ENCODE measurements at places on chromosomes 5 and 9.

DNA sequence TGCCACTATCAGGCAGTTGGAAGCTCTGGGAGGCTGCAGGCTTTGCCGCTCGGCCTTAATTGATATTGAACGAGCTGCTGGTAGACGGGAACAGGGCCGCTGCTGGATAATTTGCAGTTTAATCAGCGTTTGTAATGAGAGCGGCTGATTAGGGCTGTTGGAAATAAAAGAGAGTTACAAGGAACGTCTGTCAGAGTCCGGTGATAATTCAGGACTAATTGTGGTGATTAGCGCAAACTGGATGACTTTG, 68.2 kb upstream of the TBCA start:
- no peak for DNase-seq

DNA sequence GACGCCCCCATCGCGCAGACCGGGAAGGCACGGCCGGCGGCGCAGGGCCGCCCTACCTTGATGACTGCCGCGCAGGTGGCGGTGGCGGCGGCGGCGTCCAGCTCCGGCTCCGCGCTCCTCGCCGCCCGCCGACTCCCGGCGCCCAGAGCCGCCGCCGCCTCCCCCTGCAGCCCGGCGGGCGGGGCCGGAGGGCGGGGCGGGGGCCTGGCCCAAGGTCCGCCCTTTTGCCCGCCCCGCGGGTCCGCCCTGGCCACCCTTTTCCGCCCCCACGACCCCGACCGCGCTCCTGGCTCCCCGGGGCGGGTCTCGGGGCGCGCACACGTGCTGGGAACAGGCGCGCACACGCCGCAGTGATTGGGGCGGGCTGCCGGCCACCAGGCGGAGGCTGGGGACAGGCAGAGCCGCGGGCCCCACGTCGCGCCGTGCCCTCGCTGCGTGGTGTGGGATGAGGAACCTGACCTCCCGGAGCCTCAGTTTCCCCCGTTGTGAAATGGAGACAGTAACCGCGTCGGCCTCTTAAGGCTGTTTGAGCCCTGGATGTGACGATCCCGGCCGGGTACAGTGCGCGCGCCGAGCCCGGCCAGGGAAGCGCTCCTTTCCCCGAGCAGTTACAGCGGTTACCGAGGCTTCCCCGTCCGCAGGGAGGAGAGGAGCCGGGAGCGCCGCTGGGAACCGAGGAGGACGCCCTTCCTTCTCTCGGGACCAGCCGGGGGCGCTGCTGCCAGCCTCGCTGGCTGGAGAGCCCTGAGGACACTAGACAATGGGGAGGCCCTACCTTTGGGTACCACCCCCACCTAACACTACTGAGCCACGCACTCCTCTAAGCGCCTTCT, at the start of gene CORO2A:
Gene CORO2A, minus strand, starts transcription at position 135 of the 833 bp plus-strand sequence. CDS start 34,977 bp downstream, outside the sequence.
- DNase-seq = peak; percentile 95

DNA sequence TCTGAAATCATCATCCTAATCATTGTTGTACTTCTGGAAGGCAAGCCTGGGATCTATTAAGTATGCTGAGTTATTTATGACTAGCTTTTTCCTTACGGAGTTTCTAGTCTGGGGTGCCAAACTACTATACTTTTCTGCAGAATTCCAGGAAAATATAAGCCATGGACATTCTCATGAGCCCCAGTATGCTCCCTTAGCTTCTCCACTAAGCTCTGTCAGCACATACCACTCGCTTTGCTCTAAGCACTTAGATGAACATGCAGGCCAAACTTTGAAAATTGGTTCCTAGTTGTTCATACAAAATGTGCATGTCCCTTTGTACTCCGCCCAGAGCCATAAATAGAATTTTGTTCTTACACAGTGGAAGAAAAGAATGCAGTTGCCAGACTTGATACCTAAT, 284.6 kb downstream of the ARRDC3 start:
- no peak for DNase-seq

DNA sequence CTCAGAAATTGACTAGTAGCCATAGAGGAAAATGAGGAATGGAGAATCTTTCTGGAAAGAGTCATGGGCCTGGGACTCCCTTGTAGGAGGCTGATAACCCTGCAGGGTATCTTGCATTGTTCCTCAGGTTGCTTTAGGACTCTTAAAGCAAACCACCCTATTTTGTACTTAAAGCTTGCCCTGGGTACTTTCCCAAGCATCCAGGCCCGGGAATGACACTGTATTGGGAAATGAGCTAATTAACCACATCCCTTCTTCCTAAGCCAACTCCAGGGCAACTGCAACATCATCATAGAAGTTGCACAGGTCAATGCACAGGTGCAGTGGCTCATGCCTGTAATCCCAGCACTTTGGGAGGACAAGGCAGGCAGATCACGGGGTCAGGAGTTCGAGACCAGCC, 55.9 kb downstream of the UGCG start:
- no peak for DNase-seq
